ENCODE measurements at places on chromosomes 1 and 21.

GRCh38 chr1:212669102-212669501 is 30.5 kb downstream of the BATF3 start:
- no peak for DNase-seq

GRCh38 chr1:161872506-161872905 is 106.4 kb downstream of the ATF6 start:
- no peak for DNase-seq

DNA sequence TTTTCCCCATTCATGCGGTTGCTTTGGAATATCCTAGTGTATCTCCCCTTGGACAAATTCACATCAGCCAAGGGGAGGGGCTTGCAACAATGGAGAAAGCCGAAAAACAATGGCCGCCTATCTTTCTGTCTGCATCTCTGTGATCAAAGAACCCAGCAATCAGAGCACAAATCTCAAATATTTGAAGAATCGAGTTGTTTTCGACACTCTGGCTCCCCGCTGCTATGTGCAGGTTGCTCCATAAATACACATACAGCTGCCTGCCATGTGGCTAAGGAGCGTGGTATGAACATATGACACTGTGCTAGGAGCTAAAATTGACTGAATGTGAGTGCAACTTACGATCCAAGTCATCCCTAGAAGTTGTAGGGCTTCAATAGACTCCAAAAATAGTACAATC is 8.5 kb downstream of the CFHR4 start:
- no peak for DNase-seq

- DNase-seq: peak; percentile 95
Measured at GRCh38 chr1:42035205-42035829, 116.6 kb upstream of the HIVEP3 start.

GRCh38 chr1:51572365-51572764 is 44.5 kb upstream of the OSBPL9 start:
- DNase-seq: no peak

GRCh38 chr1:43976045-43976444 is 1.3 kb downstream of the ATP6V0B start:
- DNase-seq: no peak

DNA sequence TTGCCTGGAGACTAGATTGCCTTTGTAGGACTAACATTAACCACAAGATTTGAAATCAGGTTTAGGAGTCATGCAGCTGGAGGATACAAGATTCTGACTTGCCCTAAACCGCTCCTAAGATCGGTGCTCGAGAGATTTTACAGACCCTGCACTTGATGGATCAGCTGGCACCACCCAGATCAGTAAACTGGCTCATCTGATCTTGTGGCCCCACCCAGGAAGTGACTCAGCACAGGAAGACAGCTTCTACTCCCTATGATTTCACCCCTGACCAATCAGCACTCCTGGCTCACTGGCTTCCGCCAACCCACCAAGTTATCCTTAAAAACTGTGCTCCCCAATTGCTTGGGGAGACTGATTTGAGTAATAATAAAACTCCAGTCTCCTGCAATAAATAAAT is 876 bp upstream of the CATSPERE start:
- no peak for DNase-seq

DNA sequence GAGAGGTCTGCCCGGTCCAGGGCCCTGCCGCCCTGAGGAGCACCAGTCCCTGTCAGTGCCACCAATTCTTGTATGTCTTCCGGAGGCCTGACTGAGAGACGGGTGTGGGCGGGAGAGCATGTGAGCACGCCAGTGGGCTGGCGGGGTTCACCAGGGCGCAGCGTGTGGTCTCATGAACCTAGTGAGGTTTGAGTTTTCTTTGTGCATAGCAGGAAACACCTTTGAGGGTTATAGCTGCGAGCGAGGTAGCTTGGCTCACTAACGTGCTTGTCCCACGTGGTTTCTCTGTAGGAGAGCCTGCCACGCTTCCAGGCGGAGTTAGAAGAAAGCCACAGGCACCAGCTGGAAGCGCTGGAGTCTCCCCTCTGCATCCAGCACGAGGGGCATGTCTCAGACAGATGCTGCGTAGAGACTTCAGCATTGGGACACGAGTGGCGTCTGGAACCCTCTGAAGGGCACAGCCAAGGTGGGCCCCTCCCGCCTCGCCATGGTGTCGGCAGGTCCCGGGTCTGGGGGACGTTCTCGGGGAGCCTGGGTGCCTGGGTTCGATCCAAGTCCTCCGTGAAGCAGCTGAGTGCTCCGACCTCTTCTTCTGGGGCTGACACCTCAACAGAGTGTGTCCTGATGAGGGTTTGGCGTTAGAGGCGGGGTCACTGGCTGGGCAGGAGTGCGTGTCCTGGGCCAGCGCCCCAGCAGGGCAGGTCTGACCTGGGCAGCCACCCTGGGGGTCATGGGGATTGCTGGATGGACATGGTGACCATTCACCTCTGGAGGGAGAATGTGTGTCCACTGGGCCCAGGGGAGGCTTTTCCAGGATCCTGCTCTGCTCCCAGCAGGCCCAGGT is 31.4 kb downstream of the PCNT start:
- no peak for DNase-seq

- DNase-seq: no peak
Measured at GRCh38 chr1:172733815-172734214, 74.9 kb downstream of the FASLG start.

- no peak for DNase-seq
Measured at GRCh38 chr1:116558140-116558549, 12.7 kb downstream of the CD58 start.

GRCh38 chr1:45026446-45026845 is 14.4 kb downstream of the UROD start:
- no peak for DNase-seq

- no peak for DNase-seq
Measured at GRCh38 chr1:151175041-151175741, 590 bp downstream of the TMOD4 start.

DNA sequence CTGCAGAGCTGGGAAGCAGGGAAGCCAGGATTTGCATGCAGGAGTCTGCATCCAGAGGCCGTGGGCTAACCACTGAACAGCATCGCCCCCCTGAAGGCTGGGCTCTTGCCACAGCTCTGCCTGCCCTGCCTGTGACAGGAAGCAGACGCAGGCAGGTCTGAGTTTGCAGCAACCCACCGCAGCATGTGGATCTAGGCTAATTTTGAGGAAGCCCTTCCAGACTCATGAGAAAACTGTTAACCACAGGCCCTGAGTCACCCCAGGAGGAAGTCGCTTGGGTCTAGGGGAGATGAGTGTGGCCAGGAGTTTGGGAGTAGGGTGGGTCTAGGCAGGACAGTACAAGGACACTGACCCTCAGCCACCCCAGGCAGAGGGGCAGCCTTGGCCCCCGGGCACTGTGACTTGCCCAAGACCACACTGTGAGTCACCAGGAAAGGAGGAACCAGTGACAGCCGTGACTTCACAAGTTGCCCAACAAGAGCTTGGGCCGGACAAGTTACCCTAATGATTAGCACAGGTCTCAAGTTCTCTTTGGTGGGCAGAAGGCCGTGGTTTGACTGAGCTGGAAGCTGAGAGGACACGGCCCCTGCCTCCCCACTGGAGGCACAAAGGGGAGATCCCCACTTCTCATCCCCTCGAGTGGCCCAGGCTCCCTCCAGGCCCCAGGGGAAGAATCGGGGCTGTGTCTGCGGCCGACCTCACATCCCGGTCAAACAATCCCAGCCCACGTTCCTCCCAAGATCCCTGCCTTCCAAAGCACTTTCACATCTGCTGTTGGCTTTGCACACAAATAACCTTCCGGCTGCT is 826 bp downstream of the LAPTM5 start:
- DNase-seq: no peak

- no peak for DNase-seq
Measured at GRCh38 chr1:167054946-167055630, 35.1 kb downstream of the GPA33 start.

GRCh38 chr1:13597166-13597565 is 13.5 kb downstream of the PDPN start:
- no peak for DNase-seq

DNA sequence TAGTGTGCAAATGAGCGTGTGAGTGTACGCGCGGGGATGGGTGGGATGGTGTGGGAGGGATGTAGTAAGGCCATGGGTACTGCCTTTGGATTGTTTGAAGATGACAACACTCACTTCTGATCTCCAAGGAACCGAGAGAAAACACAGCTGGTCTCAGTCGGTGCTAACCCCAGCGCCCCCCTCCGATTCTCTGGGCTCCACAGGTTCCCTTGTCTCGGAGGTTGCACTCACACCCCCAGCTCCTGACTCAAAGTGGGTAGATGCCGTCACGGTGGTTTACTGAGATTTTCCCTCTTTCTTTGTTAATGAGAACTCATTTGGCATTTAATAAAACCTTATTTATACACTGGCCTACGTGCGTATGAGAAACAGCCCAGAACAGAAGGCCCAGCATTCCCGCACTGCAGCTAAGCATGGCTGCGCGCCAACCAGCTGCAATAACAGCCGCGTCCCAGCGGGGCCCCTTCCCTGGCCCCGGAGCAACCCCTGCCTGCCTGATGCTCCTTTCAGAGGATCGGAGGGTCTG is 25.8 kb downstream of the ABCA4 start:
- no peak for DNase-seq

DNA sequence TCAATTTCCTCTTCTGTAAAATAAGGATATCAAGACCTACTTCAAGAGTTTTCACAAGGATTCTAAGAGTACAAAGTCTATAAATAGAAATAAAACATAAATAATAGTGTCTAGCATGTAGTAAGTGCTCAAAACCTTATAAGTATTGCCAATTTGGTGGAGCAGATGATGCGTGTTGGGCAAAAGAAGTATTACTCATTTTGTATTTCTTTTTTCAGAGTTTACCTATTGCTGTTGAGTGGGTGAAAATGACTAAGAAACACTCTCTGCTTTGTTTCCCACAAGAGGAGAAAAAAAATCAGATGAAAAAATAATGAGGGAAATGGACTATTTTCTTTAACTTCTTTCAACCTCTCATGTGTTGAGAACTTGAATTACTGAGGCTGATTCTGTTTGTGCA is 103.3 kb upstream of the KCNK2 start:
- DNase-seq: no peak

DNA sequence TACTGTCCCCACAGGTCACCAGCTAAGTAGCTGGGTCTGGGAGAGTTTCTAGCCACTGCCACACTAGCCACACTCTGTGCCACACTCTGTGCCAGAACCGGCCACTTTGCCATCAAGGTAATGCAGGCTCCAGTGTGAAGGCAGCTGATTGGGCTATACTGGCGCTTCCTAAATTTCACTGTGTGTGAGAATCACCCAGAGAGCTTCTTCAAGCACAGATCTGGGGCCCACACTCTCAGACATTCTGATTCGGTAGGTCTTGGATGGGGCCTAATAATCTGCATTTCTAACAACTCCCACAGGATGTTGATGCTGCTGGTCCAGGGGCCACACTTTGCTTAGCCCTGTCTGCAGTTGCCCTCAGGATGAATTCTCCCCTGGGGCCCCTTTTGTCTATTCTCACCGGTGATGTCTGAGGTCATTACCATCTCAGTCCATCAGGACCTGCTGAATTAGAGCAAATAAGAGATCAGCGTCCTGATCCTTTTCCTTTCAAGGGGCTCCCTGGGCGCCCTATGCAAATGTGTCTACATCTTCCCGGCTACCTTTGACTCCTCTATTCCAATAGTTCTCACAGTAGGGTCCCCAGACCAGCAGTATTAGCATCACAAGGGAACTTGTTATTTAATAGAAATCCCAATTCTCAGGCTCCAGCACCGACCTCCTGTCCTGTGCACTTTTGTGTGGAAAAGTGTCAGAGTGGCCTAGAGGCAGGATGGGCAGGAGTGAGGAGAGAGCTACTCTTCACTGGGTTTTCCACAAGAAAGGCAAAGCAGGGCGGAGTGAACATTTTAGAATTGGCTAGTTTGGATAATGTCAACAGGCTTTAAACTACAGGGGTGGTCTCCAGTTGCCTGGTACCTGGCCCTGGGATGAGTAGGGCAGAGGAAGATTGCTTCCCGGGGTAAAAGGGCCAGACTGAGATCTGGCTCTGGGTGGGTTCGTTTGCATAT is 24.7 kb upstream of the LRRN2 start:
- DNase-seq: no peak

Data from NCI-H2029 (cell line).